NCI-H460 (cell line): ENCODE measurements at places on chromosomes 2 and 18. TPM values are rescaled to one million over a fixed set of nuclear protein-coding genes. Genes with fewer than 3 reads are reported as not detected.
A peak's percentile ranks its signal among the peaks of the same experiment; 100 is the strongest.

DNA sequence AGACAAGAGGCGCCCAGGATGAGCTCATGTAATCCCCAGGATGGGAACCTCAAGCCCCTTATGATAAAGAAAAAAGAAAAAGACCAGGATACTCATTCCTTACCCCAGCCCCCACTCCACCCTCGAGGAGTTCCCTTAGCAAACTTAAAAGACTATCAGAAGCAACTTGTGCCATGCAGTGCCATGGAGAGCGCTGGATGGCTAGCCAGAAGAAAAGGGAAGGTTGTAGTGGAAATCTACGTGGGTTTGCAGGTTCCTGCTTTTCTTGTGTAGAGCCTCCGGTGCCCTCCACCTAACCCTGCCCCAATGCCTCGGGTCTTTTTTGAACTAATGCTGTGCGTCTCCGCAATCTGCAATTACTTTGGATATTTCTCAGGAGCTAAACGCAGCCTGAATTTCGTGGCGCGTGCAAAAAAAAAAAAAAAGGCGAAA is 16.2 kb upstream of the BCL11A start:
- DNase-seq: no peak

DNA sequence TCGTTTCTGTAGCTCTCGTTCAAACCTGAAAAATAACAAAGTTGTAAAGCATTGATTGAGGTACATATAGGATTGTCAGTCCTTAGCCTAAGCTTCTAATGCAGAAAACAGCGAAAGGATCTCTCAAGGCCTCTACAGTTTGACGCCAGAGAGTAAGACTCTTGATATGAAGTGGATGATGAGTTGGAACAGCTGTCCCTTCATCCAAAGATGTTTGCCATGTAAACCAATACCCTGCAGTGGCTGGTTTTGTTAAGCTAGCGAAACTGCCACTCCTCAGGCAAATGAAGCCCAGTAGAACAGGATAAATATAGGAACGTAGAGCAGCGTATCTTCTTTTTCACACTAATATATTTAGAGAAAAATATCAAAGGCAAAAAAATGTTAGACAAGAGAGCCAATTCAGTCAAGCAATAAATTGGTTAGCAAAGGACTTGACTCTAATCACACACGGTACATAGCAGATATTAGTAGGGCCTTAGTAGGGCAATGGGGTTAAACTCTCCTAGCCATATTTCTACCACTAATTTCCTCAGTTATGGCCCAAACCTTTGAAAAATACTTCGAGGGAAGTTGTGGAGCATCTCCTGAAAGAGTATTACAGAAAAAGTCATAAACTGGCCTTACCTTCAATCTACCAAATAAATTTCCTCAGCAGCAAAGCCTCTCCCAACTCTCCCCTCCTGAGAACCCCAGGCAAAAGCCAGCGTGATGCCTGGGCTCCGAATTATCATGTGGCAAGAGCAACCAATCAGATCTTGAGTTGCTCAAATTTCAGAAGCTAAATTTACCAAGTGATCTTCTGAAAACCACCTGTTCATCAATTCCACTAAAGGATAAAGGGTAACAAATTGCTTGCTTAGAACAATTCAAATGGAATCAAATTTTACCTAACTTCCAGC is at the start of gene NEB:
Gene NEB (minus strand): TSS at position 706 of the 902 bp plus-strand sequence. CDS start 1,320 bp downstream, outside the sequence.
- DNase-seq: no peak

- no peak for DNase-seq
Measured at GRCh38 chr2:191240871-191241270, 4.3 kb upstream of the MYO1B start.

GRCh38 chr2:218046238-218046637 is 22.8 kb upstream of the RUFY4 start:
- no peak for DNase-seq

DNA sequence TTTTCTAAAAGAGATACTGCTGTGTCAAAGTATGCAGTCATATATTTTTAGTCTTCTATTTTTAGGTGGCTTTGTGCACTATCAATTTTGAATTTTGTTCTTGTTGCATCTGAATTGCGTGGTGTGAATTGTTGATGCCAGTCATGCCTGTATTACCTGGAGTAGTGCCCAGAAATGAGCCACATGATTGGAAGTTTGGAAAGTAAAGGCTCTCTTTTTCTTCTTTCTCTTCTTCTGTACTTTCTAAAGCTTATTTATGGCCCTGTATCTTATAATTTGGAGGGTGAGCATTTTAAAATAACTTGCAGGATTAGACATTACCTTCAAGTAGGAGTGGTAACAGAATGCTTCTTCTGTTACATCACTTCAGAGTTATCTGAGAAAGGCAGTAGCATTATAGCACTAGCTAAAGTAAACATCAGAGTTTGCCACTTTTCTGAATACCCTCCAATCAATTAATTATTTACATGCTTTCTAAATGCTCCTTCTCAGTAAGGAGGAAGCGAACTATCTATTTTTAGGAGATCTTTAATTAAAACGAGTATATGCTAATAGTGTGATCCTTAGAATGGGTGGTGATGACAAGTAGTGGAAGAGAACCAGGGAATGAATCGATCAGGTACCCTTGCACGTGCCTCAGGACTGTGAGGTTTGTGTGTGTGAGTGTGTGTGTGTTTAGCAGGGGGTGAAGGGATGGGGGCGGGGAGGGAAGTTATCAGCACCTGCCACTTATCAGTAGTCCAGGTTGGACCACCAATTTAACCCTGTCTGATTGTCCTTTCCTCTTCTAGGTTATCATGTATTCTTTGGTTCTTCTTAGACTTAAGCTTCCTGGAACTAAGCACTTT is 112.5 kb downstream of the MAP3K20 start:
- DNase-seq: peak; percentile 63

DNA sequence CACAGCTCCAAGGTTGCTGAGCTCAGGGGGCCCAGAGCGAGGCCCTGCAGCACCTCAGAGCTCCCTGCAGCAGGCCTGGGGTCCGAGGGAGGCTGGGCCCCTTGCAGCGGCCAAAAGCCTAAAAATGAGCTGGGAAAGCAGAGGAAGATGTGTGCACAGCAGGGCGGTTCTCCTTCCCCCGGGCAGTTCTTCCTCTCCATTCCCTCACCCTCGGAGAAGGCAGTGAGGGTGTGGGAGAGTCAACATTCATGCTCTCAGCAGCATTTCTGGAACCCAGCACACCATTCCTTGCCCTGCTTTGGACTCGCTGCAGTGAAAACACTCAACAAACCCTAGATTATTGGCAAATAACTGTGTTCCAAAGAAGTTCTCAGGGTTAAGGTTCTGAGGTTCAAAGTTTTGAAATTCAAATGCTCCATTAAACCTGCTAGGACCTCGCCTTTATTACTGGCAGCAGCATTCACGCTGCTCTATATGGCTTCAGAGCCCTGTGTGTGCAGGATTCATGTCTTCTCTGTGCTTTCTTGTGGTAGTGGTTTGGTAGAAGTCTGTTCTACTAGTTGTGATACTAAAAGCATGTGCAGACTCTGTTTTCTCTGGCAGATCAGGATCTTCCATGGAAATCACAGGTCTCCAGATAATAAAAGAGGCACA is 79.1 kb downstream of the CTIF start:
- no peak for DNase-seq

DNA sequence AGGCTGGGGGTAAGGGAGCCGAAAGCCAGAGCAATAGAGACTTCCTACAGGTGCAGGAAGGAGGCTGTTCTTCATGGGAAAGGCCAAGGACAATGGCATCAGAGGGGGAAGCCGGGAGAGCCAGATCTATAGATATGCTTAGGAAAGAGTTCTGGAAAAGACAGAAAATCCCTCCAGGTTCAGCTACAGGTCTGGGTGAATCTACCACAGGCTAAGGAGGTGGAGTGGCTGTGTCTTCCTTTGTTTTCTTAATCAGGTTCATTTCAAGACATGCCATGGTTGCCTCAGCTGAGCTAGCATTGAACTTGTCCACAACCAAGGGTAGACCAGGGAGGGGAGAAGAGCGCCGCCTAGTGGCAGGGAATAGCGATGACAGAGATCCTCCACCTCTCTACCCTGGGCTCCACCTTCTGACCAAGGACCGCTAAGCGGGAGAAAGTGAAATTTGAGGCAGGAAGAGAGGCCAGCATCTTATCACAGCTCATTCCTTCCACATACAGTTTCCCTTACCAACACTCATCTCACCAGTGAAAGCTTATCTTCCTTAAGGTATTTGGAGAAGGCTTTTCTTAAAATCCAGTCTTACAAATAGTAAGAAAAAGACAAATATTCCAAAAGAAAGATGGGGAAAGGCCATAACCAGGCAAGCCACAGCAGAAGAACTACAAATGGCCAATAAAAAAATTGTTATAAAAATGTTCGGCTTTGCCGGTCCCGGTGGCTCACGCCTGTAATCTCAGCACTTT is 74.2 kb downstream of the VIT start:
- peak; percentile 57 for DNase-seq

GRCh38 chr18:37521510-37522465 is 43.8 kb downstream of the CELF4 start:
- DNase-seq: no peak

The CYBRD1 gene
- 58.1 and 62.2 TPM in 2 replicates for total RNA-seq

The MYOM1 gene
- 0.10 and 0.32 TPM in 2 replicates for total RNA-seq

GRCh38 chr2:67880291-67880761 is 182.5 kb downstream of the C1D start:
- DNase-seq: no peak

DNA sequence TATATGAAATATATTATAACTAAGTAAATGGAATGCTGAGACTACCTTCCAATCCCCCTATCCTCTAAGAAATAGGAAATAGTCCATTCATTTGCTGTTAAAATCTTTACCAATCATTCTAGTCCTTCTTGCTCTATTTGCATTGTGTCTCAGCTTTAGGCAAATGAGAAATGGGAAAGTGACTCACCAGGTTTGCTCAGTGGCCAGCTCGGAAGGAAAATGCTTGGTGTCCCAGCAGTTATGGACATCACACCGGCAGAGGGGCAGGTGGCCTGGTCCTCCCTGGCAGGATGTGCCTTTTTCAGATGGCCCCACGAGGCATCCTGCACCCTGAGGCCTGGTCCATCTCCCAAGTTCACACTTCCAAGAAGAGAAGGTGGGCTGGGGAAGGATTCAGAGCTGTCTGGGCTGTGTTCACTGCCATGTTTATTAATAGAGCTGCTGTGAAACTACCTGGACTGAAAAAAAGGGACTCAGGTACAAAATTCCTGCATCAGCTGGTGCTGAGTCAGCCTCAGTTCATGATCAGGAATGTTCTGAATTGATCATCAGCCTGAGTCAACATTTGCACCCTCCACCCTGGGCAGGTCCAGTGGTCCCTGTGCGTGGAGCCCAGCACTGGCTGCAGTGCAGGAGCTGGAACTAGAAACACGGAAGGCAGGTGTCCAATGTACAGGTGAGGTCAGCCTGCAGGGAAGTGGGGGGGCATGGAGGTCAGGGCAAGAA is 60.1 kb upstream of the ARL4C start:
- no peak for DNase-seq

The LINC00305 gene
- not detected in 2 replicates for total RNA-seq

- DNase-seq: no peak
Measured at GRCh38 chr2:57907411-57907810, 139.2 kb upstream of the VRK2 start.

GRCh38 chr2:121849236-121849635 is 93.8 kb downstream of the TSN start:
- no peak for DNase-seq

DNA sequence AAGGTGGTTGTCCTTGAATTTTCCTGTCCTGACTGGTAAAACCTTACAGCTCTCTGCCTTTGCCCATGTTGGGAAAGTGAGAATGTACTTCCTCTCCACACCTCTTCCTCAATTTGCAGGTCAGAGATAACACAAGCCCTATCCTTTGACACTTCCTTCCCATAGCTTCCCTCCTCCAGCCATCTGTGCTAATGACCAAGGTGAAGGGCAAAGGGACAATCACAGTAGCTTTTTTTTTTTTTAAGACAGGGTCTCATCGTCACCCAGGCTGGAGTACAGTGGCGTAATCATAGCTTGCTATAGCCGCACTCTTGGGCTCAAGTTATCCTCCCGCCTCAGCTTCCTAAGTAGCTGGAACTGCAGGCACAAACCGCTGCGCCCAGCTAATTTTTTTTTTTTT is 24.3 kb upstream of the STPG4 start:
- DNase-seq: no peak

DNA sequence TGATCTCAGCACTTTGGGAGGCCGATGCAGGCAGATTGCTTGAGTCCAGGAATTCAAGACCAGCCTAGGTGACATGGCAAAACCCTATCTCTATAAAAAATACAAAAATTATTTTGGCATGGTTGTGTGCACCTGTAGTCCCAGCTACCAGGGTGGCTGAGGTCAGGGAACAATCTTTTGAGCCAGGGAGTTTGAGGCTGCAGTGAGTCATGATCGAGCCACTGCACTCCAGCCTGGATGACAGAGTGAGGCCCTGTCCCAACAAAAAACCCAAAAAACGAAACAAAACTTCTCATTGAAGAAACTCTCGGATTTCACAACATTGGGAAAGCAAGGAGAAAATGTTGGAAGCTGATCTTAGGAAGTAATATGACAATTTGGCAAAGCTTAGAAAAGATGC is 317.3 kb upstream of the MGAT5 start:
- no peak for DNase-seq

- DNase-seq: no peak
Measured at GRCh38 chr2:148552675-148553331, 91.7 kb upstream of the EPC2 start.

- DNase-seq: no peak
Measured at GRCh38 chr2:36769106-36769505, 72.6 kb downstream of the VIT start.

DNA sequence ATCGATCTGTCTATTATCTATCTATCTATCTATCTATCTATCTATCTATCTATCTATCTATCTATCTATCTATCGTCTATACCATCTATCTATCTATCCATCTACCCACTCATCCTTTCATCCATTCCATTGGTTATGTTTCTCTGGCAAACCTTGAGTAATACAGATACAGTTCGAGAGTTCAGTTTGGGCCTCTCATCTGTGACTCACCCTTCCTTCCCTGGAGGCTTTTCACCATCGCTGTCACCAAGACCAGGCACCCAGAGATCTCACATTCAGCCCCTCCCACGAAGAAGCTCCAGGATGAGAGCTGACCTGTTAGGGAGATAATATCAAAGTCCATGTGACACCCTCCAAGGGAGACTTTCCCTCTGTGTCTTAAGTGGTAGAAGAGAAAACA is 164.1 kb upstream of the CELF4 start:
- DNase-seq: no peak

The RUFY4 gene
- 0.20 TPM in 1 of 2 replicates, not detected in the other for total RNA-seq

GRCh38 chr2:42371611-42372473 is 10.8 kb upstream of the COX7A2L start:
- DNase-seq: no peak

The INHBB gene
- 0.07 TPM in 1 of 2 replicates, not detected in the other for total RNA-seq

- no peak for DNase-seq
Measured at GRCh38 chr2:85861650-85862049, 27.1 kb downstream of the ST3GAL5 start.

The ZSWIM2 gene
- total RNA-seq: not detected in 2 replicates

The FRZB gene
- total RNA-seq: not detected in 2 replicates

- DNase-seq: no peak
Measured at GRCh38 chr2:108257757-108258331, 18.1 kb downstream of the SULT1C3 start.

GRCh38 chr2:24080701-24081100 is 3.9 kb downstream of the TP53I3 start:
- DNase-seq: no peak
